ENCODE measurements at places on chromosomes 7 and 10. TPM values are rescaled to one million over a fixed set of nuclear protein-coding genes. Genes with fewer than 3 reads are reported as not detected.

DNA sequence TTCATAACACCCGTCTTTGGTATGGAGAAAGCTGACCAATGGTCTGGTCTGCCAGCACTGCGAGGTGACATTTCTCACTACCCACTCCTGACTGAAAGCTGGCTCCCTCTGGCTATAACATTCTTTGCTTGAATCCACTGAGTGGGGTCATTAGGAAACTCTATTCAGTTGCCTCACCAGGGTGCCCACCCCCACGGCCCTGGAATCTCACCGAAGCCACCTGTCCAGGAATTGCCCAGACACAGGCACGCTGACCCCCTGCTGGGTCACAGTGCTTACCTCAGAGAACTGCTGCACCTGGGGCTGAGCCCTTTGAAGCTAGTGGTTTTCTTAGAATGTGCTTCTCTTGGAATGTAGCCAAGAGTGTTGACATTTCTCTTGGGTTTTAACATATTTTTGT lies 28.6 kb downstream of the HECW1 start:
- no peaks in the 10 kb centered on the region for H3K27me3 ChIP-seq
- no peak overlapping the region for H3K4me3 ChIP-seq
- no peak overlapping the region for H3K27ac ChIP-seq
- no peaks in the 10 kb centered on the region for H3K36me3 ChIP-seq
- no peaks in the 10 kb centered on the region for H3K4me1 ChIP-seq

GRCh38 chr7:36607721-36608095 lies 116.6 kb downstream of the AOAH start:
- DNase-seq, result no peak
- no peaks in the 10 kb centered on the region for H3K36me3 ChIP-seq

- H3K4me1 ChIP-seq, result no peaks in the 10 kb centered on the region
- H3K4me3 ChIP-seq, result no peak overlapping the region
- no peak overlapping the region for H3K27ac ChIP-seq
- H3K27me3 ChIP-seq, result no peaks in the 10 kb centered on the region
- DNase-seq, result no peak
- H3K36me3 ChIP-seq, result no peaks in the 10 kb centered on the region
Observed at GRCh38 chr10:116836902-116837523, 12.3 kb upstream of the ENO4 start.

ADAMTS14 gene
- total RNA-seq, result 0.16 TPM

GRCh38 chr10:121610798-121611323 lies 12.6 kb upstream of the FGFR2 start:
- no peaks in the 10 kb centered on the region for H3K36me3 ChIP-seq
- no peaks in the 10 kb centered on the region for H3K27me3 ChIP-seq
- H3K4me1 ChIP-seq, result no peaks in the 10 kb centered on the region
- H3K4me3 ChIP-seq, result no peak overlapping the region

DNA sequence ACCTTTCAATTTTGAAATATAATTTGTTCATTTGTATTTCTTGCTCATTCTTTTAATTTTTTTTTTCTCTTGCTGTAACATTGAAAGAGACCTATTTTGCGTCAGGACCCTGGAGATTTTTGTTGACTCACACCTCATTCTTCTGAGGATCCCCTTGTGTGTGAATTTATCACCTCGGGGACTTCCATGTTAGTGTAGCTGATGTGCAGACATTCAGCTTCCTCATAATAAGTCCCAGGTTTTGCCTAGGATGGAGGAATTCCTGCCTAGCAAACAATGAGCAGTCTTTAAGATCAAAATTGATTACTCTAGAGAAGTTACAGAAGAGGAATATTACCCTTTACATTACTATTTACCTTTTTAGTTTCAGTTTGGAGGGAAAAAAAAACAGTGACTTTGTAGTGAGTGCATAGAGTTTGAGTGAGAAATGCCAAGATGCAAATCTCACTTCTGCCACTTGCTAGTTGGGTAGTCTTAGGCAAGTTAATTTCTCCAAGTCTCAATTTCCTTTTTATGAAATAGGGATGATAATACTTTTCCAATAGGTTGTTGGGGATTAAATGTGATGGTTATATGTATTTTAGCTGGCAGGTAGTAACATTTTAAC lies 14.3 kb downstream of the TES start:
- H3K27me3 ChIP-seq, result no peaks in the 10 kb centered on the region
- H3K36me3 ChIP-seq, result no peaks in the 10 kb centered on the region
- no peaks in the 10 kb centered on the region for H3K4me1 ChIP-seq
- no peak overlapping the region for H3K27ac ChIP-seq
- no peak for DNase-seq

CLEC5A gene
- not detected for total RNA-seq

DNA sequence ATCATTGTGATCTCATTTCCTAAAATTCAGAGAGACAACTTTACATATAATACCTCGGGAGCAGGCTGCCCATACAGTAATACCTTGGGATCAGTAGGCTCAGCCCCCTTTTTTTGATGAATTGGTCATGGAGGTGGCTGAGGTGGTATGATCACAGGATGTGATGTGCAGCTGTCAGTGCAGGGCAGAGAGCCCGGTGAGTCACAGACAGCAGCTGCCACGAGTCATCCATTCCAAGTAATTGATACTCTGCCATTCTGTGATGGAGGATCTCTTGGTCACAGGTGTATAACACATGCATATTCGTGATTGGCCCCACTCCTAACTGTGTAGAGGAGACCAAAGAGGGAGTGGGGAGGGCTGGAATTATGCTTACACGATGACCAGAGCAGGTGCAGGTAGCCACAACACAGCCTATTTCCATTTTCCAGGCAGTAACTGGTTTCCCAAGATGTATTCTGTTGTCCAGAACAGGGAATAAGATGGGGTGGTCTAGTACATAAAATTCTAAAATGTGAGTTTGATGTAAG lies 14.1 kb downstream of the NRCAM start:
- no peaks in the 10 kb centered on the region for H3K36me3 ChIP-seq
- H3K4me1 ChIP-seq, result no peaks in the 10 kb centered on the region
- H3K27me3 ChIP-seq, result no peaks in the 10 kb centered on the region
- peak; percentile 25 for DNase-seq

GRCh38 chr7:47587351-47587750 lies 5.4 kb upstream of the TNS3 start:
- no peaks in the 10 kb centered on the region for H3K27me3 ChIP-seq
- DNase-seq, result peak; percentile 31
- H3K27ac ChIP-seq, result no peak overlapping the region
- no peaks in the 10 kb centered on the region for H3K36me3 ChIP-seq

DNA sequence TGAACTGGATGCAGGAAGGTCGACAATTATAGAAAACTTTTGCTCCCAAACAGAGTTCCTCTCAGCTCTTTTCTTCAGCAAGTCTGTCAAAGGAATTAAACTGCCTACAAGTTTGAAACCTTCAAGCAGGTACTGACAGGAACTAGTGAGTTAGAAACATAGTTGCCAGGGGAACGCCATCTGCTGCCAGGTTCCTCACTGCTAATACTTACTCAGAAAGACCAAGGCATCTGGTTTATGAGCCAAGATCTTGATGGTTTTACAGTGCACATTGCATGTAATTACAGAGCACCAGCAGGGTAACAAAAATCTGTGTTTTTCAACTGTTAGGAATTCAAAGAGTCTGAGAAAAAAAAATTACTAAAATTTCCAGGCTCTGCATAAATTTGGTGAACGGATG lies 300.0 kb upstream of the NRG3 start:
- H3K36me3 ChIP-seq, result no peaks in the 10 kb centered on the region
- no peaks in the 10 kb centered on the region for H3K27me3 ChIP-seq
- H3K4me1 ChIP-seq, result no peaks in the 10 kb centered on the region
- H3K4me3 ChIP-seq, result no peak overlapping the region

- no peak for DNase-seq
- H3K27ac ChIP-seq, result no peak overlapping the region
- no peaks in the 10 kb centered on the region for H3K27me3 ChIP-seq
- H3K36me3 ChIP-seq, result no peaks in the 10 kb centered on the region
- H3K4me1 ChIP-seq, result peaks cover 4% of the 10 kb centered on the region
Observed at GRCh38 chr10:105837951-105838350, 1196.9 kb downstream of the SORCS3 start.

DNA sequence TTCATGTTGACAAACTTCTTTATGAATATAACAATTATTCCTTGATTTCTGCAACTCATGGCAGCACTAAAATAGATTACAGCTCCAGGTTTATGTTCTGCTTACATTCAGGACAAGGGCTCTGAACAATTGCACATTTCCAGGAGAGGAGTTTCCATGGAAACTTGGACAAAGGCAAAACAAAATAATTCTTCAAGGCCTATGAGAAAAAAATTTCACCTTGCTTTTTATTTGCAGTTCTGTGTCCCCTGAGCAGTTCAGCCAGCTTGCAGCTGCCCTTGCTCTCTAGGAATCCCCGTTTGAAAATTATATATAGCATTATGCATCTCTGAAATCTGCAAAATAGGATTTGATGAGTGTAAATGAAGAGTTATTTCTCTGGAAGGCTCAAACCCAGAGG lies 71.7 kb downstream of the ARL4A start:
- H3K36me3 ChIP-seq, result no peaks in the 10 kb centered on the region
- H3K4me1 ChIP-seq, result no peaks in the 10 kb centered on the region
- H3K27me3 ChIP-seq, result no peaks in the 10 kb centered on the region

PAX4 gene
- not detected for total RNA-seq

- H3K4me3 ChIP-seq, result no peak overlapping the region
- DNase-seq, result no peak
- no peaks in the 10 kb centered on the region for H3K27me3 ChIP-seq
- no peak overlapping the region for H3K27ac ChIP-seq
Observed at GRCh38 chr10:36463390-36463789, 662.0 kb upstream of the ANKRD30A start.

CLDN3 gene
- total RNA-seq, result not detected

DNA sequence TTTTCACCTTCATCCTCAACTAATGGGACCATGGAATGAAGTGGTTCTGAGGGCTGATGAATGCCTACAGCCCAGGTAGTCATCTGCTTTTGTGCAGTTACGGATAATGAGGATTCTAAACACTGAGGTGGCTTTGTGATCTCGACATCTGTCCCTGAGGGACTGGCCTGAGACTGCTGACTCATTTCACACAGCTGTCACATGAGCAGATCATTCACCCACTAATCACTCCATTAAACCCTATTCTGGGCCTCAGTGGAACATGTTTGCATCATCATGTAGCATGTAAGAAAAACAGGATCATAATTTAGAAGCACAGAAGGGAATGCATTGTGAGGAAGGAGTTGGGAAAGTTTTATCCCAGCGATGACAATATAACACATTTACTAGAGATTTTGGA lies 79.4 kb upstream of the FEZF1 start:
- H3K27ac ChIP-seq, result no peak overlapping the region
- no peak for DNase-seq
- no peaks in the 10 kb centered on the region for H3K27me3 ChIP-seq
- no peaks in the 10 kb centered on the region for H3K36me3 ChIP-seq
- H3K4me1 ChIP-seq, result no peaks in the 10 kb centered on the region

DNA sequence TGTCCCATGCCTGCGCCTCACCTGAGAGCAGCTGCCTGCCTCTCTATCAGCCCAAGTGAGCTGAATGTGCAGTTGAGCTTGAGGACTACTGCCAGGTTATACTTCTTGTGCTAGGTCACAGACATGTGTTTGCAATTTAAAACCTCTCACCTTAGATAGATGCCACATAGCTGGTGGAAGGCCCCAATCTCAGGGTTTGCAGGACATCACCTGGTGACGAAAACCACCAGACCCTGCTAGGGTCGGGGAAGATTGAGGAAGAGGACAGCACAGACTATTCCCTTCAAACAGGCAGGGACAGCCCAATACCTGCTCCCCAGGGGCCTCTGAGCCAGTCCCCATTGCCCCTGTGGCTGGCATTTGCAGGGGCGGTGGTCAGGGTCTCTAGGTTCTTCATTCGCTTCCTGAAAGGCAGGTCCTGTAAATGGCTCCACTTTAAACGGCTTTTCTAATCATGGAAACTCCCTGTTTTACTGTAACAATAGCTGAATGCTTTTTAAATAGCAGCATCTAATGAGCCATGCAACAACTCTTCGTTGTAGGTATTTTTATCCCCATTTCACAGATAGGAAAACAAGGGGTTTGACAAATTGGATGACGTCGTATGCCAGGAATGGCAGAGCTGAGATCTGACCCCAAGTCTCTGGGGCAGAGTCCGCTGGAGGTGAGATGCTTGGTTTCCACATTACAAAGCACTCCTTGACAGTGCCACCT lies 80.1 kb downstream of the EMX2 start:
- no peak overlapping the region for H3K4me3 ChIP-seq
- DNase-seq, result no peak
- H3K27ac ChIP-seq, result no peak overlapping the region
- no peaks in the 10 kb centered on the region for H3K4me1 ChIP-seq
- H3K27me3 ChIP-seq, result no peaks in the 10 kb centered on the region

- no peak for DNase-seq
- H3K4me1 ChIP-seq, result no peaks in the 10 kb centered on the region
- H3K27me3 ChIP-seq, result no peaks in the 10 kb centered on the region
- H3K4me3 ChIP-seq, result no peak overlapping the region
- no peaks in the 10 kb centered on the region for H3K36me3 ChIP-seq
Observed at GRCh38 chr7:148661471-148661870, 37.2 kb upstream of the CUL1 start.

- peak; percentile 82 for DNase-seq
- H3K4me3 ChIP-seq, result no peak overlapping the region
- H3K27me3 ChIP-seq, result no peaks in the 10 kb centered on the region
- H3K4me1 ChIP-seq, result peaks cover 22% of the 10 kb centered on the region
Observed at GRCh38 chr7:105674200-105674920, 93.1 kb upstream of the EFCAB10 start.

- no peaks in the 10 kb centered on the region for H3K36me3 ChIP-seq
- H3K4me1 ChIP-seq, result peaks cover 11% of the 10 kb centered on the region
- no peak overlapping the region for H3K4me3 ChIP-seq
- no peak for DNase-seq
Observed at GRCh38 chr10:68235581-68235980, 3.7 kb upstream of the ATOH7 start.

DNA sequence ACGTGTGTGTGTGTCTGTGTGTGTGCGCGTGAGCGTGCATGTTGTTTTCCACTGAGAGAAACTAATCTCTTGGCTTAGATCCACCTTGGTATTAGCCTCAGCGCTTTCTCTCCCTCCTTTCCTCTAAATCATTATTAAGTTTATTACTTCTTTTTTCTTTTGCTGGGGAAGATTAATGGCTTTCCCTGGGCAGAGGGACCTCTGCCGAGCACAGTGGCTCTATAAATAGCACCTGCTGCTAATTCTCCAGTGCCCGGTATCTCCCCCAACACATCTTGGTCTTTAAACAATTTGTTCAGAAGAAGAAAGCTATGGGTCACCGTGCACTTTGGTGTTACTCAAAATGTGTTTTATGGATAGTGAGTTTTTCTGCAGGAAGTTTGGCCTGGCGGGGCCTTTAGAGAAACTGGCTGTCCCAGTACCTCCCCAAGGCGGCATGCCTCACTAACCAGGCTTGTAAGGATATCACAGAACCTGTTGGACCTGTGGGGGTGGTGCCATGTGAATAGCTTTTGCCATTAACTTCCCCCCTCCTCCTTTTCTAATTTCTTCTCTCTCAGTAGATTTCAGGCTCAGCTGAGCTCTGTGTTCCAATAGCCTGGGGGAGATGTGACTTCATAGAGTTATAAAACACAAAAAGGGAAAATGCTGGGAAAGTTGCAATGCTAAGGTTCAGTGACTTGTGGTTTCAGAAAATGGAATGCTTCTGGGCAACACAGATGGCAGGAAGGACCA lies 70.1 kb upstream of the RAB11FIP2 start:
- no peak for DNase-seq
- no peaks in the 10 kb centered on the region for H3K4me1 ChIP-seq
- no peak overlapping the region for H3K4me3 ChIP-seq
- no peaks in the 10 kb centered on the region for H3K36me3 ChIP-seq
- H3K27me3 ChIP-seq, result no peaks in the 10 kb centered on the region

GRCh38 chr7:22662556-22663356 lies 64.2 kb upstream of the IL6 start:
- no peak overlapping the region for H3K27ac ChIP-seq
- no peak for DNase-seq
- no peaks in the 10 kb centered on the region for H3K27me3 ChIP-seq

- H3K36me3 ChIP-seq, result no peaks in the 10 kb centered on the region
- no peak overlapping the region for H3K4me3 ChIP-seq
- DNase-seq, result peak; percentile 47
- H3K27ac ChIP-seq, result no peak overlapping the region
- peaks cover 99% of the 10 kb centered on the region for H3K27me3 ChIP-seq
Observed at GRCh38 chr10:117165538-117166417, 27.7 kb upstream of the VAX1 start.

ANKRD26 gene
- total RNA-seq, result 10.2 TPM

Data from adrenal gland (tissue), 19 donors.